ENCODE measurements at places on chromosomes 11 and 22. TPM values are rescaled to one million over a fixed set of nuclear protein-coding genes. Genes with fewer than 3 reads are reported as not detected.

Gene OR52D1
- total RNA-seq: not detected

Gene LIF
- 25.4 TPM for total RNA-seq

Gene MS4A3
- total RNA-seq: not detected

Gene DNAJB7
- not detected for total RNA-seq

- DNase-seq: no peak
These were observed 126.3 kb downstream of the RRAS2 start for GRCh38 chr11:14232652-14233051.

- DNase-seq: no peak
These were observed 14.2 kb downstream of the PLEKHB1 start for GRCh38 chr11:73660497-73661034.

GRCh38 chr11:69123593-69124545 is 31.9 kb upstream of the SMIM38 start:
- no peak for DNase-seq

DNA sequence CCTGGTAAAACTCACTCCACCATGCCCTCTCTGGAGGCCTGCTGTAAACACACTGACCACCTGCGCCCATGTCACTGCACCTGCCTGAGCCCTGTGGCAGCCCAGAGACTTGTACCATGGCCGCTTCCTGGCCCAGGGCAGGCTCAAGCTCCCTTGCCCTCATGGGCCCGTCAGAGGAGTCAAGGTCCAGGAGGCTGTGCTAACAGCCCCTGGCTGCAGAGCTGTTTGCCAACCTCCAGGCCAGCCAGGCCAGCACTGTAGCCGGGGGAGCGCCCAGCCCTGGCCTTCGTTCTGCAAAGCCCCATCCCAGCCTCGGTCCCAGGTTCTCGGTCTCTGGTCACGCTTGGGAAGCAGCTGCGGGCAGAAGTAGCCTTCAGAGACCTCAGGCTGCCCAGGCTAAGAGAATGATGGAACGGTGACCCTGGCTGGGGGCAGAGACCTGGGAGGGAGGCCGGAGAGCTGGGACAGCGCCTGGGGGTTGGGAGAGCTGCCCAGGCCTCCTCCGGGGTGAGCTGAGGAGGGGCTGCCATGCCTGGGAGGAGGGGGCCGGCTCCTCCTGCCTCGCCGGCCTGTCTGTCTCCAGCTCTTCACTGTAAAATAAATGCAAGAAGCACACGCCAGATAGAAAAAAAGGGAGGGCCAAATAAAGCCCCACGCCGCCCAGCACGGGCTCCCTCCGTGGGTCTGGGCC is 11.9 kb upstream of the TCF20 start:
- DNase-seq: no peak

GRCh38 chr22:49599691-49600455 is 227.8 kb downstream of the BRD1 start:
- no peak for DNase-seq

GRCh38 chr11:62142921-62143320 is 19.1 kb downstream of the INCENP start:
- no peak for DNase-seq
